ENCODE measurements at places on chromosomes 3 and 15. TPM values are rescaled to one million over a fixed set of nuclear protein-coding genes. Genes with fewer than 3 reads are reported as not detected.

DNA sequence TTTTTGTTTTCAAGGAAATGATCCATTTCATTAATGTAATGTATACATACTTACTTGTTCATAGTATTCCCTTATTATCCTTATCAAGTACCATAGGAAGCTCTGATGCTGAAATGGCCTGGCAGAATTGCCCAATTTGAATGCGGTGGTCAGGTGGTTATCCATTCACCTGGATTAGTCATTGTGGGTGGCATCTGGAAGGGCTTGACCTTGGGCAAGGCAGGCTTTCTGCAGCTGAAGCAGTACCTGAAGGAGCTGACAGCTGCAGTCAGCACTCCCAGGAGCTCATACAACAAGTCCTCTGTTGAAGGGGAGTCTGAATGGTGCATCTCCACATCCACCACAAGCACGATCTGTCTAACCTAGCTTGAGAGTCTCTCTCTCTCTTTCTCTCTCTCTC, 12.2 kb upstream of the IQCF5 start:
- DNase-seq, result no peak

The ZDHHC19 gene
- total RNA-seq, result not detected

The DPPA2 gene
- total RNA-seq, result not detected

DNA sequence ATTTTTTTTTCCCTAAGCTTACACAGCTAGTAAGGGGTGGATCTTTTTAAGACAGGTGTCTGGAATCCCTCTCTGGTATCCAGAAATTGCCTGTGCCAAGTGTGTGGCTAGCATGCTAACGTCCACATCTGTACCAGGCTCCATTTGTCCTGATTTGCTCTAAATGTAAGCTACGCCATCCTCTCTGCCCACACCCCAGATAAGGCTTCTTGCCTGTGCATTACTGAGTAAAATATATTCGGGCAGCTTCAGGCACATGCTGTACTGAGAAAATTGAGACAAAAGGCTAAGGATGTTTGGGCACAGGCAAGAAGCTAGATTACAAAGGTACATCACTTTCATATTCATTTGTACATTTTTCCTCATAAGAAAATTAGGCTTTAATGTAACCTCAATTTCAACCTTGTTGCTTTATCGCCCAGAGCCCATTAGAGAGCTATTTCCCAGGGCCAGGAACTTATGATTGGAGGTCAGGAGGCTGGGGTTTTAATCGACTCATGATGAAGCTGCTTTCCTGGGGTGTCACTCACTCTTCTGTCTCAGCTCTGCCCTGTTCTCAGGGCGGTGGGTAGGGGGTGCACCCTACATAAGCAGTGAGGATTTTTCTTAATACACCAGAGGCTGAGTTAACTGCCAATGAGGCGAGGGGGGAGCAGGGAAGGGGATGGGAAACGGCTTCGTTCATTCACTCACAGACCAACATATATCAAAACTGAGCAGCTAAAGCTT, 106.3 kb downstream of the RORA start:
- no peak for DNase-seq

- no peak for DNase-seq
These were observed 647.8 kb upstream of the CCDC54 start for GRCh38 chr3:106729481-106729880.

The MNS1 gene
- total RNA-seq, result 0.84 TPM

The ELL3 gene
- total RNA-seq, result 7.1 TPM

DNA sequence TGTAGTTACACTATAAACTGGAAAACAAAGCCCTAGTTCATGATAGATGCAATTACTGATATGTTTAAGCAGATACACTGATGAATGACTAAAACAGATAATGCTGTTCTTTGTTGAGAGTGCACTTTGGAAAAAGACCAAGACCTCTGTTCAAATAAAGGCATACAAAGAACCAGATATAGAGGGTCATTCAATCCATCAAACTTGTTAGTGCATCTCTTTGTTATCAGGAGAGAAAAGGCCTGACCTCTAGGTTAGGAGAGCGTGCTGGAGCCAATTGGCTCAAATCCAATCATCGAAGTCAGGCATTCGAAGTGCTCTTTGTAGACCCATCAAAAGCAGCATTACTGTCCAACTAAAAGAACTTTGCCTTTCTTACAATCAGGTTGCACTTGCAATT, 124.2 kb downstream of the TFG start:
- DNase-seq, result no peak

DNA sequence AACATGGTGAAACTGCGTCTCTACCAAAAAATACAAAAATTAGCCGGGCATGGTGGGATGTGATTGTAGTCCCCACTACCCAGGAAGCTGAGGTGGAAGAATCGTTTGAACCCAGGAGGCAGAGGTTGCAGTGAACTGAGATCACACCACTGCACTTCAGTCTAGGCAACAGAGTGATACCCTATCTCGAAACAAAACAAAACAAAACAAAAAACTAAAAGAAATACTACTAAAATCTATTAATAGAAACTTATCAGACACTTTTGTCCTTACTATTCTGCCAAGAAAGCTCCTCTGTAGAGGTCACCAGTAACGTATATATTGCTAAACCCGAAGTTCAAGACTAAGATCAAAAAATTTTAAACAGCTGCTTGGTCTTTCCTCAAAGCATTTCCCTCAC, 67.1 kb downstream of the SMARCC1 start:
- DNase-seq, result no peak

The FSD2 gene
- not detected for total RNA-seq

GRCh38 chr15:27028858-27029477, 58.0 kb downstream of the GABRG3 start:
- no peak for DNase-seq

The PPIB gene
- 393 TPM for total RNA-seq

DNA sequence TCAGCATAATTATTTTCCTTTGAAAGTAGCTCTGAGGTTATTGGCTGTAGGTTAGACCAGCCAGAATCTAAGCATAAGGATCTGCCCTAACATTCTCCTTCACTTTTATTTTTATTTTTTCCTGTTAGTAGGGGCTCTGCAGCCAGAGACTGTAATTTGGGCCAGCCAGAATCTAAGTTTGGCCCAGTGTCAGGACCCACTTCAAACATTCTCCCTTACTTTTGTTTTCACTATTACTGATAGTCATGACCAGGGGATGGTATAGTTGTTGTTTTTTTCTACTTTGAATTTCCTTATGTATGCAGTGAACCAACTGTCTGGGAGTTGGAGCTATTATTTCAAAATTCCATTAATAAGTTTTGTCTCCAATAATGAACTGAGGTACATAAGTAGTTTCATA, 121.0 kb upstream of the MBNL1 start:
- no peak for DNase-seq

The TM4SF4 gene
- total RNA-seq, result not detected

- no peak for DNase-seq
These were observed 18.8 kb downstream of the STX19 start for GRCh38 chr3:94009608-94010007.

DNA sequence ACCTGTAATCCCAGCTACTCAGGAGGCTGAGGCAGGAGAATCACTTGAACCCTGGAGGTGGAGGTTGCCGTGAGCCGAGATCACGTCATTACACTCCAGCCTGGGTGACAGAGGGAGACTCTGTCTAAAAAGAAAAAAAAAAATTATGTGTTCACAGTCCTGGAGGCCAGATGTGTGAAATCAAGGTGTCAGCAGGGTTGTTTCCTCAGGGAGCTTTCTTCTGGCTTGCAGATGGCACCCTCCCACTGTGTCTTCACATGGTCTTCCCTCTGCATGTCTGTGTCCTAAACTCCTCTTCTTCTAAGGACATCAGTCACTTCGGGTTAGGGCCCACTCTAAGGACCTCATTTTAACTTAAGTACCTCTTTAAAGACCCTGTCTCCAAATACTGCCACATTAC, 56.1 kb upstream of the UBE2E1 start:
- DNase-seq, result no peak

DNA sequence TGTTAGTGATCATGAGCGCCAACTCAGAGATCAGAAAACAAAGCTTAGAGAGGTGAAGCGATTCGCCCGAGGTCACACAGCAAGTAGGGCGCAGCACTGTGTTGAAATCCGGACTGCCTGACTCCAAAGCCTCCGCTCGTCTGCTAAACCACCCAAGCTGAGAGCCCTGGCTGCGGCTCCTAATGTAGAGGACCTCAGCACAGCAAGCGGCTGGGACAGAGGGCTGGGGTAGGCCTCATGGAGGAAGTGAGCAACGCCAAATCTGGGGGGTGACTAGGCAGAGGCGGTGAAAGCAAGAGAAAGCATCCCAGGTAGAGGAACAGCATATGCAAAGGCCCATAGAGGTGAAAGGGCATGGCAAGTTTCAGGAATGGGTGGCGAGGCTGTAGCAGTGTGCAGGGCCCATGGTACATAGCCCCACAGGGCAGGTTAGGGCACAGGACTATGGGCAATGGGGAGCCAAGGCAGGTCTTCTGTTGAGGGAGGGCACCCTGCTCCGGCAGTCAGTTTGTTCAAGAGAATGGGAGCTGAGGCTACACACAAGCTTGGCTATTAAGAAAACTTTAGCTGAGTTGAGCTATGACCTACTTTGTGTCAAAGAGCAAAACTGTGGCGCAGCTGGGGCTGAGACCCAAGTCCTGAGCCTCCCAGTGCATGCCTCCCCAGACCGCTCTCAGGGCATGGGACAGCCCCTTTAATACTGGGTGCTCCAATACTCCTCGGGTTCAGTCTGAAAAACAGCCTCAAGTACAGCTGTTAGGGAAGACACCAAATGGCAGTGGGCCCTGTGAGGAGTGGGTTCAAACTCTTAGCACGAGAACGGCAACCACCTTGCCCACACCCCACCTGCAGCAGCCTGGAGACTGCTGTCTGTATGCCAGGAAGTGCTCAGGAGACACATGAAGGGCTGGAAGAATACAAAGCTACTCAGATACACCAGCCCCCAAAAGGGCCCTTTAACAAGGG, 988 bp upstream of the CFAP92 start:
- no peak for DNase-seq

The CTXND1 gene
- not detected for total RNA-seq
